ENCODE measurements at places on chromosomes 3 and 15.

DNA sequence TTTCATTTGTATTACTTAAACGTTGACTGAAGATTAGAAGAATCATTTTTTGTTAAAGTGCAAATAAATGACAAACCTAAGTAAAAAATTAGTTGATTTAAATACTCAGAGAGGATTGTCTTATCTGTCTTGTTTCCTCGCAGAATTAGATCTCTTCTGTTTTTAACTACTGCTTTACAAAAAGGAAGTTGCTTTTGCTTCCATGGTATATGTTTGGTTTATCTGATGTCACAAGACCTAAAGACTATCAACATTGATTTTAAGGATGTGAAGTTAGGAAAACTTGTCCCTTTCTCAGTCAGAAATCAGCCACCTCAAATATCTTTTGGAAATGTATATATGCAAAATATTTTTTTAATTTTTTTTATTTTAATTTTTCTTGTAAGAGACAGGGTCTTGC, 28.7 kb downstream of the GPR171 start:
- DNase-seq: no peak

DNA sequence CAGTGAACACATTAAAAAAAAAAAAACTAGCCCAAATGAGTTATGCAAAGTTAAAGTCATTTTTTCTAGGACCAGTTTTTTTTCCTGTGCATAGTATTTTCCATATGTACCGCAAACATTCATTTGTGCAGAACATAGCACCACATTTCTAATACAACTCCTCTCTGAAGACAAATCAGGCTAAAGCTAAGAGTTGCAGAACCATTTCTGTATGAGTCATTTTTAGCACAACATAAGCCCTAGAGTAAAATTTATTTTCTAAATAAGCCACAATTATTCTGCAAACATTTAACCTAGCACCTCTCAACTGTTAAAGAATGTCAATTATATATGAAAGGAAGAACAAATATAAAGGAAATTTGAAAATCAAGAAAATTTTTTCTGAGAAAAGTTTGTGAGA, 375.8 kb downstream of the TIGIT start:
- DNase-seq: no peak

DNA sequence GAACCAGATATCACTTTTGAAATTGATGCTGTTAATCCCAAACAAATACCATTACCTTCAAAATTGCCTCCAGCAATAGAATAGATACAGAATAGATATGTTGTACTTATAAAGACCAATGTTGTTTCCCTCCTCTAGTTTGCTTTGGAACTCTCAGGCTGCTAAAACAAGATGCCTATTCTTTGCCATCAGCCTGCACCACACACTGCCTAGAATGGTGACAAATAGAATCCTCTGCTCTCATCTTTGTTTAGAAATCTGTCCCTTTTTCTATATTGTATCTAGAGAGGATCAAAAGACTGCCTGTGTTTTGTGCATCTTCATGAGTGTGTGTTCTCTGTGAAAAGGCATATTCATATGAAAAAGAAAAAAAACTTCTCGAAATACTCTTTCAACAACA, 349.2 kb upstream of the CCDC54 start:
- DNase-seq: no peak

DNA sequence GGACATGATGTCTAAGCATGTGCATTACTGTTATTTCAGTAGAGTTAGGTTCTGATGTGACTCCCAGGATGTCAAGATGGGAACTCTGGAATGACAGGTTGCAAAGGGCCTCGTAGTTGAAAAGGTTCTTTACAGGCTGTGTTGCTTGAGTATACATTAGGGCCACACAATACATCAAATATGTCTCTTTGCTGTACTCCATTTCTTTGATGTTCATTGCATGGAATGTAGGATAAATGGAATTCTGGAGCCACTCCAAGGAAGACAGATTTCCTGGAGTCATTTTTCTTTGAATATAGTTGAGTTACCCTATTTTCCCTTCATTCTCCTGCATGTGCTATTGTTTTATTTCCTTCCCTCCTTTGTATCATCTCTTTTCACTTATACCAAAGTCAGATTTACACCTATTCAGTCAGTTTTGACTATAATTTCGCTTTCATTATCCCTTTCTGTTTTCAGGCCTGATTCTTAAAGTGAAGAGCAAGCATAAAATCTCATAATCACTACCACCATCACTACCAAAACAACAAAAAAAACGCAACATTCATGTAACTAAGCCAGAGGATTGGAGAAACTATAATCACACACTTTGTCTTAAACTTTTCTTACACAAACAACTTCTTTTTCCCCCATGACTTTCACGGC, 61.2 kb upstream of the PTX3 start:
- no peak for DNase-seq

DNA sequence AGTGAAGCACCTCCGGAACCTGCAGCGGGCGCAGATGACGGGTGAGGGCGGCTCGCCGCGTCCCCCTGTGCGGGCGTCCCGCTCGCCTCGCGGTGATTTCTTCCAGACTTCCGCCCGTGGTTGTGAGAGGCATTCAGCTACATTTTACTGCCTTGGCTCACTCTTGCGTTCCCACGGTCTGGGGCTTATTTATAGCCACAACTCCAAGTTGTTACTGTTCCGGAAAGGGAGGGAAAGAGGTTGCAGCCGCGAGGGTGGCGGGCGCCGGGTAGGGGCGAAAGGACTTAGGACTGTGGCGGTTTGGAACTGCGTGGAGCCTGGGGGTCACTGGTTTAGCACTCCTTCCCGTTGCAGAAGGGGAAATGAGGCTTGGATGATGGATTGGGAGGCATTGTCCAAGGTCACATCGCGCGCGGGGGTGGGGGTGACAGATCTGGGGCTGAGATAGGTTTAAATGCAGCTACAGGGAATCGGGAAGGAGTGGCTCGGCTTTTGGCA, 1.1 kb downstream of the HES1 start:
- no peak for DNase-seq

- no peak for DNase-seq
These were observed 7.1 kb upstream of the CPOX start for GRCh38 chr3:98600412-98601095.

GRCh38 chr3:73955494-73956070, 330.8 kb upstream of the PDZRN3 start:
- no peak for DNase-seq

GRCh38 chr3:149751551-149751950, 738 bp downstream of the COMMD2 start:
- DNase-seq: no peak

DNA sequence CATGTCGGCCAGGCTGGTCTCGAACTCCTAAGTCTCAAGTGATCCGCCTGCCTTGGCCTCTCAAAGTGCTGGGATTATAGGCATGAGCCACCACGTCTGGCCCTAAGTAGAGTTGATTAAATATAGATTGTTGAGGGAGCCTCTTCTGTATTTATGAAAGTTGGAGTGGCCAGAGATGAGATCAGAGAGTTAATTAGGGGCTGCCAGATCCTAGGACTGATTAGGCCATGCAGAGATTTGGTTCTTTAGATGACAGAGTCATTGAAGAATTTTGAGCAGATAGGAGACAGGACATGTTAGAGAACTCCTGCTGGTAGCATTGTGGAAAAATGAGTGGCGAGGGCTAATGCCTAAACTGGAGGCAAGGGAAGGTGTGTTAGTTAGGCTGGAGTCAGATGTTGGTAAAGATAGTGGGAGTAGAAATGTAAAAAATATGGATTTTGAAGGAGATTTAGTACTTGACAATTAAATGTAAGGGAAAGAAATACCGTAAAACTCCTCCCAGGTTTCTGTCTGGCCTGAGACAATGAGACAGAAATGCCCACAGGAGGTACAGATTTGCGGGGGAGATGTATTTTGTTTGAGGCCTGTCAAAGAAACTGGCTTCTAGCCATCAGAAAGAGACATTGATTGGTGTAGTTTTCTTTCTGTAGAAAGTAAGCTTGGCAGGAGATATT, 23.4 kb downstream of the SACM1L start:
- DNase-seq: no peak

Measured in nucleus accumbens (tissue), 56 donors.